ENCODE measurements at places on chromosomes 7 and 10.
A peak's percentile ranks its signal among the peaks of the same experiment; 100 is the strongest.

DNA sequence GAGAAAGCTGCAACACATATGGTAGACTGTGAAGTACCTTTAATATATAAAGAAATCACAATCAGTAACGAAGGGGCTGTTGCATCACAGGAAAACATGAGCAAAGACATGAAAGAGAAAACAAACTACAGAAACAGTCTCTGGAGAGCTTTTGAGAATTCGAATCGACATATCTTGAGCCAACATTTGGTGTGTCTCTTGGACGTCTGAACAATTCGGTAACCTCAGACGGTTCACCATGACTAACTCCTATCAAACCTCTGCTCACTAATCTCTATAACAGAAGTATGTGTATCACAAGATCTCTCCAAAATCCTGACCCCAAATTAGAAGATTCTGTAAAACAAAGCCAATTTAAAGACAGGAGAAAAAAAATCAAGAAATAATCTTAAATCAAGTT is 262.0 kb upstream of the YAE1 start:
- DNase-seq = no peak

DNA sequence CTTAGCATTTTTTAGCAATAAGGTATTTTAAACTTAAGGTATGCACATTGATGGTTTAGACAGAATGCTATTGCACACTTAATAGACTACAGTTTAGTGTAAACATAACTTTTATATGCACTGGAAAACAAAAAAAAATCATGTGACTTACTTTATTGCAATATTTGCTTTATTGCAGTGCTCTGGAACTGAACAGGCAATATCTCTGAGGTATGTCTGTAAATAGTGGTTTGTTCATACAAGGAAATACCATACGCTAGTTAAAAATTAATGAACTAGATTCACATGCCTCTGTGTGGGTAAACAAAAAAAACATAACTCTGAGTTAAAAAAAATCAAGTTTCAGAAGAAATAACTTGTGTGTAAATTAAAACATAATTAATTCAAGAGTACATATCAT is 479.0 kb upstream of the MKI67 start:
- DNase-seq = no peak

DNA sequence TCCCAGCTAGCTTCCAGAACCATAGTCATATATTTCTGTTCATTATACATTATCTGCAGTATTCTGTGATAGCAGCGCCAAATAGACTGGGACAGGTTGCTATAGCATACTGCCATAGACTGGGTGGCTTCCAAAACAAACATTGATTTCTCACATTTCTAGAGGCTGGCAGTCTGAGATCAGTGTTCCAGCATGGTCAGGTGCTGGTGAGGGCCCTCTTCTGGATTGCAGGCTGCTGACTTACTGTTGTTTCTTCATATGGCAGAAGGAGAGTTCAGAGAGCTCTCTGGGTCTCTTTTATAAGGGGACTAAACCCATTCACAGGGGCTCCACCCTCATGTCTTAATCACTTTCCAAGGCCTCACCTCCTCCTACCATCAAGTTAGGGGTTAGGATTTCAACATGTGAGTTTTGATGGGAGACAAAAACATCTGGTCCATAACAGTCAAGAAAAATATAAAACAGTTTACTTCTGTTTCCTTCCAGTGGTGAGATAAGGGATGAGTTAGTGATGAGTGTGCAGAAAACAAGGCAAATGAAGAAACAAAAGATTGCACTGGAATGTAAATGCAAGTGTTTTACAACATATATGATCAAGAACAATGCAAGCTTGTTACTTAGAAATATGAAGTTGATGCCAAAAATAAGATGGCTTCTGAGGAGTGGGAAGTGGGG is 399.0 kb upstream of the C7orf33 start:
- DNase-seq = no peak

GRCh38 chr7:130946114-130946513 is 212.1 kb upstream of the KLF14 start:
- no peak for DNase-seq

GRCh38 chr10:6409971-6410643 is 170.0 kb downstream of the PRKCQ start:
- DNase-seq = peak; percentile 50

DNA sequence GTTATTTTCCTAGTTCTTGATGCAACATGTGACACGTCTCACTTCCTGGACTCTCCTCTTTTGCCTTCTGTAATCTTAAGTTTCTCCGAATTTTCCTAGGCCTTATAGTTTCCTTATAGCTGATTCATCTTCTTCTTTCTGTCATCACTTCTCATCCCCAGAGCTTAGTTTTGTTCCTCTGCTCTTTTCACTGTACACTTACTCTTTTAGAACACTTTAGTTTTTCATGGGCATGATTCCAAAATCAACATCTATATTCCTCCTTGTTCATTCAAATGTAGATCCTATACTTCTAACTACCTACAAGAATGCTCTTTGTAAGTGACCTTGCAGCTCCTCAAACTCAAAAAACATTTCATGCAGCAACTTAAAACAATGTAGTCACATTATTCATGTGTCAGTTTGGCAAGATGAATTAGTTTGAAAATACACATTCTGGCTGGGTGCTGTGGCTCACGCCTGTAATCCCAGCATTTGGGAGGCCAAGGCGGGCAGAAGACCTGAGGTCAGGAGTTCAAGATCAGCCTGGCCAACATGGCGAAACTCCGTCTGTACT is 13.1 kb upstream of the SLC26A3 start:
- DNase-seq = no peak

GRCh38 chr7:46530081-46530750 is 609.1 kb upstream of the IGFBP3 start:
- no peak for DNase-seq

GRCh38 chr10:113221756-113222168 is 271.7 kb downstream of the TCF7L2 start:
- DNase-seq = no peak

GRCh38 chr7:25642849-25643248 is 414.6 kb upstream of the NPVF start:
- no peak for DNase-seq

GRCh38 chr10:13219685-13220670 is 14.2 kb downstream of the UCMA start:
- no peak for DNase-seq

- no peak for DNase-seq
Observed at GRCh38 chr10:80344912-80345311, 11.6 kb downstream of the DYDC1 start.

DNA sequence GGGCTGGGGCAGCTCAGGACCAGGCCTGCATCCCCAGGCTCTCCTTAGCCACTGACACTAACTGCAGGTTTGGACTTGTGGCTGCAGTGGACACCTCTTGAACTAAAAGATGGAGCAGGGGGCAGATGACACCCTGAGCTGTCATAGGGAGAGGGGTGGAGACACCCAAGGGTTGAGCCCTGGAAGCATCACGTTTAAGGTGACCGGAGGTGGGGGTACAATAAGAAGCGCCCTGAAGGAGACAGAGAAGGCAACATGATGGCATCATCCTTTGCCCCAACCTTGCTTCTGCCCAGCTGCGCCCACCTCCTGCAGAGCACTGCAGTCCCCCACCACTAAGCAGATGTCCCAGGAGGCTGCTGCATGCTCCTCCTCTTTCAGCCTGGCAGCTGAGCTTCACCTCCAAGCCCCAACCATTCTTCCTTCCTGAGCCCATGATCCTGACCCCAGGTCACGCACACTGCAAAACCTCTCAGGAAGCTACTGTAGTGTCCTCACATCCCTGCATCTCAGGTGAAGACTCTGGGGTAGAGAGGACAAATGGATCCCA is 25.5 kb downstream of the OGDHL start:
- no peak for DNase-seq

DNA sequence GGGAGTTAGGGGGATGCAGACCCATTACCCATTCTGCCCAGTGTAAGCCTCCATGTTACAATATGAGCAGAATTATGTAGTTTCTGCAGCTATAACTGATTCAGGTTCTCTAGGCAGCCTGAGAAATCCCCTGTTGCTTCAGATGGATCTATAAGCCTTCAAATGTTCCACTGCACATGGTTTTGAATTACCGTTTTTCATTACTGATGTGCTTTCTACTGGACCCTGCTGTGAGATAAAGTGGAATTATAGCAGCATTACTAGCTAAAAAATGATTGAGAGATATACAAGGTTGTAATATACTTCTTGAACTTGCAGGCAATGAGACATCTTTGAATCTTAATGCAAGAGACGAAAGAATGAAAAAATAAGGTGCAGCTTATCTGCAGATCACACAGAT is 38.4 kb upstream of the ANAPC16 start:
- DNase-seq = no peak

GRCh38 chr10:77520290-77520689 is 117.3 kb downstream of the KCNMA1 start:
- no peak for DNase-seq

GRCh38 chr10:132391676-132392020 is 5.4 kb upstream of the PWWP2B start:
- no peak for DNase-seq

DNA sequence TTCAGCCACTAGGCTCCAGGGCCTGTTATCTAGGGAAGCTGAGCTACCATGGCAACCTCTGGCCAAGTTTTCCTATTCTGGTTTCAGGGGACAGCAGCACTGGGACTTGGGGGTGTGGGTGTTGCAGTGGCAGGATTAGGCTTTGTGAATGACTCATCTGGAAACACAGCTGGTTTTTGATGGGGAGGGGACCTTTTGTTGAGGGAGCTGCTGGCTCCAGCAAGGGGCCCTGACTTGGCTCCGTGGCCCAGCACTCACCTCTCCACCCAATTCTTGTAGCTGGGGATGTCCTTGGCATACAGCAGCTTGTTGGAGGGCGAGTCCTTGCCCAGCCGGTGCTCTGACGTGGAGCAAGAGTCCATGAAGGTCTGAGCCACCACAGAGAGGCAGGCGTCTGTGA is 435.9 kb downstream of the PLXNA4 start:
- DNase-seq = no peak

- DNase-seq = no peak
Observed at GRCh38 chr7:119925581-119926289, 347.2 kb upstream of the KCND2 start.

DNA sequence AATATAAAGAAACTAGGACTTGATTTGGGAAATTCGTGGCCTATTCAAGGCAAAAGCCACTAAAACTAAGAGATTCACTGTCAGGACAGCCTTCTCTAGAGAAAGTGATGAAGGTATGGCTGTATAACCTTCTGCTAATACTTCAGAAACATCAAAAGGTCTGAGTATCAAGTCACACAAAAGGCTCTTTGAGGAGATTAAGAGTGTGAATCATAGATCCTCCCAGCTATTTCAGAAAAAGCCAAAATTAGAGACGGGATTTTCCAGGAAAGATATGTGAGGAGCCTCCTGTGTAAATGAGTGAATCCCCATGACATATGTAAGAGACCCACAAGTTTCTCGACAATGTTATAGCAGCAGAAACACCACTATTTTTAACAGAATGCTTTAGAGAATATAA is 56.2 kb downstream of the UBE3C start:
- DNase-seq = no peak

GRCh38 chr7:47832105-47832715 is 116.1 kb downstream of the PKD1L1 start:
- no peak for DNase-seq

Measured in AG04450 (cell line).